Activated CD8-positive, alpha-beta T cell treated with anti-CD3 and anti-CD28 coated beads, Interleukin-2, amount 10 ng/mL, durations not matched to agents 7 days and 5 days (primary cell): ENCODE measurements at places on chromosomes 4 and X.
A peak's percentile ranks its signal among the peaks of the same experiment; 100 is the strongest.

DNA sequence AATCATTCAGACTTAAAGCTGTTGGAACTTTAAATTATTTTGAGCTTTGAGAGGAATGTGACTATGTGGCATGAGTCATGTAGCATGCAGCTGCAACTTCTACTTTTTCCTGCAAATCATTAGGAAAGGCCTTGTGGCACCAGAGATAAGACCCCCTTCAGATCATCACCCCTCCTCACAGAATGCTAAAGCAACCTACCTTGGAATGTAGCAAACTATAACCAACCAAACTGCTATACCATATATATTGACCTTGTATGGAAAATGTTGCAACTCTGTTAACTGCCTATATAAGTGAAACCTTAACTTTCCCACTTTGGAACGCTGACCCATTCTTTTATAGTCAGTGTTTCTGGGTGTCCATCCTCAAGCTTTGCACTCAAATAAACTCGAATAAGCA, 32.0 kb downstream of the ATXN3L start:
- DNase-seq, result no peak
- H3K27me3 ChIP-seq, result no peaks in the 10 kb centered on the region
- H3K36me3 ChIP-seq, result no peaks in the 10 kb centered on the region
- H3K4me3 ChIP-seq, result no peak overlapping the region
- H3K27ac ChIP-seq, result no peak overlapping the region
- no peaks in the 10 kb centered on the region for H3K4me1 ChIP-seq

DNA sequence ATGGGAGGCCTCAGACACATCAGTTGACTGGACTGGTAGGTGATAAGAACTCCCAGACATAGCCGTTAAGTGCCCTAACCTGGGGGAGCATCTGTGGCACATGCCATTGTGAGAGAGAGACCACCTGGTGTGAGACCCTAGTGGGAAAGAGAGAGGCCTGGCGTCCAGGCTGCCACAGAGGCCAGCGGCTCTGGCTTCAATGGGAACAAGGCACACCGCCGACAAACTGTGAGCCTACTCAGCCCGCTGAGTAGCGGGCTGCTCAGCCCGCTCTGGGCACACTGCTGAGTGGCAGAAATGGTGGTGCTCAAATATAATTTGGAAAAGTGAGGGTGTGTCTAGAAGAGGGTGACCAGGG, 34.0 kb downstream of the PHKA2 start:
- H3K4me1 ChIP-seq, result peaks cover 13% of the 10 kb centered on the region
- H3K36me3 ChIP-seq, result peaks cover 6% of the 10 kb centered on the region

- peaks cover 53% of the 10 kb centered on the region for H3K27me3 ChIP-seq
- peaks cover 3% of the 10 kb centered on the region for H3K36me3 ChIP-seq
- peak; percentile 23 for DNase-seq
- H3K4me3 ChIP-seq, result peak overlapping the region; percentile 43
- H3K27ac ChIP-seq, result no peak overlapping the region
These were observed 2184.4 kb upstream of the TENM3 start for GRCh38 chr4:180058691-180059215.

GRCh38 chr4:129829373-129829772, 733.4 kb downstream of the C4orf33 start:
- H3K4me1 ChIP-seq, result no peaks in the 10 kb centered on the region
- no peak overlapping the region for H3K4me3 ChIP-seq
- no peaks in the 10 kb centered on the region for H3K27me3 ChIP-seq
- DNase-seq, result no peak
